ENCODE measurements at places on chromosomes 13 and 19.

DNA sequence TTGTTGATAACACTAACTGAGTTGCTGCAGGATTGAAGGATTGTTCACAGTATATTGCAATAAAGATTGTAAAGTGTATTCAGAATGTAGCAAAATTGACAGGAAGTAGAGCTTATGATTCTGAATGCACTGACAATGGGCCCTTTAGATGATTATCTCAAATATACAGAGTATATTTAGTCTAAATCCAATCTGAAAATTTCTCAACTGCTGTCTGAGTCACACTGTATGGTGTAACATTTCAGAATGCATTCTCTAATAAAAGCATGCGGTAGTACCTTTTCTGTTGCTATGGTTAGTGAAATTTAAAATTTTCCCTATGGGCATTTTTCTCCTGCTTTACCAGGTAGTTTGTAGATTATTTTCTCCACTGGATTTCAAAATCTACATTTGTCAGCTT lies 365.2 kb downstream of the PCDH17 start:
- no peak for DNase-seq

GRCh38 chr13:61672756-61673155 lies 257.1 kb upstream of the PCDH20 start:
- DNase-seq: no peak

DNA sequence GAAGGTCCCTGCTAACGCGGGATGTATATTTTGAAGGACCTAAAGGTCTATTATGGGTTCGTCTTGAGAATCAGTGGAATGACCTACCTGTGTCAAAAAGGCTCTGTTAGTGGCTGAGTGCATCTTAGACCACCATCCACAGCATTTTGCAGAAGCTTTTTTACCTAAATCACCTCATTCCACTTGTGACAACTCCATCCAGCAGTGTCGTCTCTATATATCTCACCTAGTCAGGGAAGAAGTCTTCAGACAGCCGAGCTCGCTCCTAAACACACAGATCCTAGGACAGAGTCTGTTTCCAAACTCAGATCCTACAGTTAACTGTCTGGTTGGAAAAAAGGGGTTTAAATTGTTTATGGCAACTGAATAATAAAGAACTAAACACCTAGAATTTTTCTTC lies 33.7 kb downstream of the COL4A1 start:
- no peak for DNase-seq

- no peak for DNase-seq
Measured at GRCh38 chr19:29694669-29695627, 20.1 kb downstream of the C19orf12 start.

GRCh38 chr13:38494445-38494844 lies 144.8 kb downstream of the UFM1 start:
- DNase-seq: no peak

- DNase-seq: no peak
Measured at GRCh38 chr19:32032561-32032960, 312.8 kb upstream of the ZNF507 start.

- no peak for DNase-seq
Measured at GRCh38 chr19:57263244-57263741, 17.0 kb upstream of the ZNF460 start.

GRCh38 chr19:29263305-29264135 lies 50.6 kb upstream of the UQCRFS1 start:
- peak; percentile 18 for DNase-seq

GRCh38 chr13:111975539-111976473 lies 91.1 kb upstream of the SOX1 start:
- no peak for DNase-seq

Data from Panc1 (cell line).